ENCODE measurements at places on chromosomes 4 and X.

DNA sequence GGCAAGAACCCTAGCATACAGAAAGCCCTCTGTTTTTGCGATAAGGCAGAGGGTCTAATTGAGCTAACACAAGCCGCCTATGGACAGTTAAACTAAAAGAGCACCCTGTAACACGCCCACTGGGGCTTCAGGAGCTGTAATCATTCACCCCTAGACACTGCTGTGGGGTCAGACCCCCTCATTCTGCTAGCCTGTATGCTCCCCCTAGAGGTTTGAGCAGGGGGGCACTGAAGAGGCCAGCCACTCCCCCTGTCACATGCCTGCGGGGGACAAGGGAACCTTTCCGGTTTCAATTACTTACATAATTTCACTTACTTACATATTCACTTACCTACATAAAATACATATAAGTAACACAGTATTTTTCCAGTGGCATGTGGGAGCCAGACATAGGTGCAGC, 469.5 kb upstream of the FAM241A start:
- DNase-seq = no peak

DNA sequence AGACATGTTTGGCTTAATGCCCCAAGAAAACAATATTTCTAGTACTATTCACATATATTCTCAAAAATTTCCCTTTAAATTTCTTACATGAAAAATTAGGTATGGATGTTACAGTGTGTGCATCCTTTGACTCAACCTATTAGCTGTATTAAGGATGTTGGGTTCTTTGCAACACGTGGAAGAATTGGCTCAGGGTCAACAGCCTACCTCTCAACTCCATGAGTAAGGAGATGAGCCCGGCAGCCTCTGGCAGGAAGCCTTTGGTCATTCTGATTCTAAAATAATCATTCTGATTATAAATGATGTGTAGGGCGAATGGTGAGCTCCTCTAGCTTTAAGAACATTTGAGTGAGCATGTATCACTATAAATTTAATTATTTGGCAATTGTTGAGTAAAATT, 148.0 kb upstream of the WDFY3 start:
- DNase-seq = no peak

GRCh38 chr4:78068481-78068880, 11.4 kb downstream of the FRAS1 start:
- DNase-seq = no peak

DNA sequence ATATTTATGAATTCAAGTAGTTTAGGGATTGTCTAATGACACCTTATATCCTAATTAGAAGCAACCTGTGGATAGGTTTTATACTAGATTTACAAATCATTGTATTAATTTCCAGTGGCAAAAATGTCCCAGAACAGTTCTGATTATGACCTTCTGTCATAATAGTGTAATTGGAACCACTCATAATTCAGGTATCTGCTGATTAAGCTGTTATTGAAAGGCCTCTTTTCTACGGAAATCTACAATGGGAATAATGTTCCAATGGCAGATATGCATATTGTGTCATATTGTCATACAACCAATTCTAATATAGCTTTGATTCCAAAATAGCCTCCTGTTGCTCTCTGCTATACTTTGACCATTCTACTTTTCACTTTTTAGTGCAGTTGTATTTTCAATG, 19.0 kb downstream of the MMRN1 start:
- no peak for DNase-seq

DNA sequence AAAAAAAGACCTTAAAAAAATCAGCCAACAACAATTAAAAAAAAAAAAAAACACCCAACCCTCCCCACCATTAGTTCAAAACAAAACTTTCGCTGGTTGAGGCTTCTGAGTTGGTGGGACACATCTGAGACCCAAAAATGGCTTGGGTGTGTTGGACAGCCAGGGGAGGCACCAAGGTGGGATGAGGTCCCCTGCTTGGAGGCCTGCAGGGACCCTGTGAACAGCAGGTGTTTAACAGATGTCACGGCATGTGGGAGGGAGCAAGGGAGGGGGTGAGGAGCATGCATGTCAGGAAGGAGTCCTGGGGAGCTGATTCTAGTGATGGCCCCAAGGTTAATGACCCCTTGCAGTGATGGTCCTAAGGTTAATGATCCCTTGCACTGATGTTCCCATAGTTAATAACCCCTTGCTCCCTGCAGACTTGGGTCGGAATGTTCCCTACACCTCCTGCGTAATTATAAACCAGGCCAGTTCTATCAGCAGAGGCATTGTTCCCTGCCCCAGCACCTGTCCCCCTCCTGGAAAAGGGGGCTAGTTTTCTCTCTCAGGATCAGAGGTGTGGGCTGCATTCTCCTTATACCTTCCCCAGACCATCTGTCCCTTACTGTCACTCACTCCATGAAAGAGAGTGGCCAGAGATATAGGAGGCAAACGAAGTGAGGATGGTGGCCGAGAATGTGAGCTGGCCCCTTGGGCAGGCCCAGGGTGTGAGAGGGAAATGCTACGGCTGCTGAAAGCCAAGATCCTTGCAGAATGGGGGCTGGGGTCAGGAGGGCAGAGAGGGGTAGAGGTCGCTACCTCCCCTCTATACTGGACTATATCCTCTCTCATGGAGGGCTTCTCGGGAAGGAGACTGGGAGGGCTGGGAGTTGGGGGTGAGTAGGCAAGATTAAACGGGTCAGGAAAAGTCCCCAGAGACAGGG, 2.3 kb upstream of the FOXP3 start:
- no peak for DNase-seq

GRCh38 chrX:63664741-63665140, 120.3 kb downstream of the ARHGEF9 start:
- no peak for DNase-seq

DNA sequence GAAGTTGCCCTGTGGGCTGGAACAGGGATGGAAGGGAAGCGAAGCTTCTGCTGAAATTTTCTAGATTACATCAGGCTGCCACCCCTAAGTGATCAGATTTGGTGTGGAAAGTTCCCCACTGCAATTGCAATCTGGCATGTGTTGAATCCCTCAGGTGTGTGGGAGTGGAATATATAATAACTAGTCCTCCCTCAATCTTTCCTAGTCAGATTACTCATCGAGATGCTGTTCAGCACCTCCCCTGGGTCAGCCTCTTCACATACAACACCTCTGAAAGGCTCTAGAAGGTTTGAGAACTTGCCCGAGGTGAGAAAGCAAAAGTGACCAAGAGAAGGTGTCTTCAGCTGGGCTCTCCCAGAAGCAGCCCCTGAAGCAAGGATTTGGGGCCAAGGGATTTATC, 336.8 kb downstream of the BCOR start:
- DNase-seq = no peak

- DNase-seq = no peak
These were observed 117.7 kb upstream of the SLC6A14 start for GRCh38 chrX:116318672-116319071.

- no peak for DNase-seq
These were observed 43.1 kb downstream of the ATG4A start for GRCh38 chrX:108134724-108135123.

- DNase-seq = no peak
These were observed 2.1 kb upstream of the SH2D1A start for GRCh38 chrX:124344246-124344645.

DNA sequence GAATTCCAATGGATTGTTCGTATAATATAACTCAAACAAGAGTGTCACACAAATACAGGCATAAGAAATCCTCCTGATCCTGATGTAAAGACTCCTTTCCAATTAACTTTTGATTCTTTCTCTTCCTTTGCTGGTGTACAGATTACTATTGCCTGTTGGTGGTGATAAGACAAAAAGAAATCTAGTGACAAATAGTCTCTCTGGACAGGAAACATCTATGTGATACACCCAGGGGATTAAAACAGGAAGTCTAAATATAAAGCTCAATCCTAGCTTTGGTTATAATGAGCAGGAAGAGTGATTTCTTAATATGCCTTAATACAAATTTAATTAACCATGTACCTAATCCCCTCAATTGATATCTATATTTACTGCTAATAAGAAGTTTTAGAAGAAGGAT, 45.1 kb downstream of the ARHGEF6 start:
- no peak for DNase-seq

- DNase-seq = no peak
These were observed 5.4 kb upstream of the DUSP9 start for GRCh38 chrX:153641627-153642026.

GRCh38 chrX:12505127-12505526, 286.1 kb upstream of the PRPS2 start:
- DNase-seq = no peak

- no peak for DNase-seq
These were observed 340.6 kb downstream of the CAMK2D start for GRCh38 chr4:113420938-113421337.

DNA sequence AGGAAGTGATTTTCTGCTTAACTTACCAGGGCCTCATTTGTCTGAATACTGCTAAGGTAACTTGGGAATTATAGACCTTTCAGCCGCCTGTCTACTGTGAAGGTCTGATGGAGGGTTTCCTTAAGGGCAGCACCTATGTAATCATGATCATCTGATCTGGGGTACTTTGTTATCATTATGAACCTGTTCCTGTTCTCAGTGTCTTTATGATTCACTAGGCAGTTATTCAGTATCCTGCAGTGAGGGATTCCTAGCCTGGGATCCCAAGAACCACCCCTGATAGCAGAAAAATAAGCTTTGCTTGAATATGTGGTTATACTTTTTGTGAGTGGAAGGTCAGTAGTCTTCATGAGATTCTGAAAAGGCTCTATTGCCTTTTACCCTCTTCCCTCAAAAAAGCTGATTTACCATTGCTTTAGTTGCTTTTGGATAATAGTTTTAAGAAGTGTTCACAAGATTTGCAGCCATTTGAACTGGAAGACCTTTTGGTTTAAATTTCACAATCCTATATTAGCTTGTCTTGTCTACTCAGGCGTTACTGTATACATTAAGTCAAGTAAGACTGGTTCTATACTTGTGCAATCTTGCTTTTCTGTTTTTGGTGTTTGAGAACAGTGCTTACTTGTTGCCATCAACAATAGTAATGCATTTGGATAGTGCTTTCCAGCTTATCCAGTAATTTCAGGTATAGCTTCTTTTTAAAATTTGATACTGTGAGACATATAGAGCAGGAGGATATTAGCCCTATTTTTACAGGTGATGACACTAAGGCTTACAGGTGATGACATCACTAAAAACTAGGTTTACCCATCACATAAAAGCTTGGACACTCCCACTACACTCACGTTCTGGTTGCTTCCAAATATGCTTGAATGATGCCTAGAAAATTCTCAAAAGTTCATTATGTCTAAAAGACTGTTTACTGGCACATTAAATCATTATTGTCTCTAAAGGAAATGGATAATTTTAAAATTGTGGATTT, 60.0 kb downstream of the FHIP1A start:
- DNase-seq = no peak

- no peak for DNase-seq
These were observed 918 bp downstream of the HAUS3 start for GRCh38 chr4:2241003-2241402.

DNA sequence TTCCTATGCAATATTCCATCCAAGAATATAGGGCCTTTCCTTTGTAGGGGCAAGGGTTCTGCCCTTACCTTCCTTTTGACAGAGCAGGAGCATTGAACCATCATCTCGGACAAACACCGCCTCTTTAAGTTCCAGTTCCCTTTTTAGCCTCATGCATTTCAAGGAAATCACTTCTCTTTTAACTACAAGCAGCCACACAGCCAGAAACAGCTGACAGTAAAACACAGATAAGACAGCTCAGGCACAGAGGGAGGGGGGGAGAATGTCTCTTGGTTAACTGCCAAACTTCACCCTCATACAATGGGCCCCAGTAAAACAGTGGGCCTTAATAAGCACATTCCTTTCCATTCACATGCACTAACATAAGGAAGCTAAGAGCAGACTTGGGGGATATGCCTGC, 648.3 kb downstream of the GABRG1 start:
- DNase-seq = no peak

DNA sequence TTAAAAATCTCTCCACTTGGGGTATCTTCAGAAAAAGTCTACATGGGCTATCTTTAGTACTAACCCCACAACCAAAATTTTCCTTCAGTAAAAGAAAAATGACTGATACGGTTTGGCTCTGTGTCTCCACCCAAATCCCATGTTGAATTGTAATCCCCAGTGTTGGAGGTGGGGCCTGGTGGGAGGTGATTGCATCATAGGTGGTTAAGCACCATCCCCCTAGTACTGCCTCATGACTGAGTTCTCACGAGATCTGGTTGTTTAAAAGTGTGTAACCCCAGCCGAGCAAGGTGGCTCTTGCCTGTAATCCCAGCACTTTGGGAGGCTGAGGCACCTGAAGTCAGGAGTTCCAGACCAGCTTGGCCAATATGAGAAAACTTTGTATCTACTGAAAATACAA, 66.8 kb downstream of the USP46 start:
- DNase-seq = no peak

DNA sequence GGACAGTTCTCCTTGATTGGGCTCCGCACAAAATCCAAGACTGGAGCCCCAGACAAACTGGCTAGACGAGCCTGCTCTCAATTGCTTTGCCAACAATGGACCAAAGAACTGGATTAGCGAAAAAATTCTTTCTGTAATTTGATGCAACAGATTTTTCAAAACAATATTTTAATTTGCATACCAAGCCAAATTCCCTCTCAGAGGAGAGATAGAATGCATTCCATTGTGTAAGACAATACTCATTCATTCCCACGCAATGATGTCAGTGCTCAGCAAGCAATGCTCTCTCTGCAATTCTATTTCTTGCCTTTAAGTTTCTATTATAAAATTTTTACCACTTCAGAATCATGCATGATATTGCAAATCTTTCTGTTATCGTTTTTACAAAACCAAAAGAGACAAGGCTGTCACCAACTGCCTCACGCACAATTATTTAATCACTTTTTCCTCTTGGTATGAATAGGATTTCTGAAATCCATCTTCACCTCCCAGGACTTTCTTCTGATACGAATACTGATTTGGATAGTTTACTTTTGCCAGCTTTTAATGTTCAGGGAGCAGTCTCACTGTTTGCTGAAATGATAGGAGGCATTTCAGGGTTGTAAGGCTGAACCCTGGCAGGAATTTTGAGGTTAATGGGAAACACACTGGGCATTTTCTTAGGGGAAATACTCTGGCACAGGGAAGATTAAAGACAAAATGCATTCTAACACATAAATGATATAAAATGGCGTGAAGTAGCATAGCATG, 46.1 kb upstream of the HCCS start:
- no peak for DNase-seq

DNA sequence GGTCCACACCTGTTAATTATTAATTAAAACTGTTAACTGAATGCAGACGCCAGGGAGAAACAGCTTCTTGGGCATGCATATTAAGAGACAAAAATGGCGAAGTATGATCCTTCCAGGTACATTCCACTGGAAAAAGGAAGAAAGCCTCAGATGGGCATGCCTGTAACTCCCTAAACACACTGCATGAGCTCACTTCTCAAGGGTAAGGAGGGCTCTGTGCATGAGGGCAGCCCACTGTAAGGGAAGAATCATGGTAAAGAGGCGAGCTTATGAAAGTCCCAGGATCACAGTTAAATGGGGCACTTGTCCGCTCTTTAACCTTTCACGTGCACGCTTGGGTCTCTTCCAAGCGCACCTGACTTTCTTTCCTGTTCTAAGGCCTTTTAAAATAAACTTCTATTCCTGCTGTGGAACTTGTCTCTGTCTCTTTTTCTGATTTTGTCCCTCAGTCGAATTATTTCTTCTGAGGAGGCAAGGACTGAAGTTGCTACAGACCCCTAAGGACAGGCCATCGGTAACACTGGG, 321.7 kb downstream of the PPP1R2C start:
- no peak for DNase-seq
